Activated T-helper 2 cell treated with anti-CD3 and anti-CD28 coated beads, Interferon-gamma antibody, Interleukin-2, Interleukin-4, amounts not matched to agents 10 μg/mL and 5 μg/mL and 100 μg/mL, durations not matched to agents 14 hours and 24 hours and 36 hours (primary cell): ENCODE measurements at places on chromosomes 1 and 21. TPM values are rescaled to one million over a fixed set of nuclear protein-coding genes. Genes with fewer than 3 reads are reported as not detected.

The PYHIN1 gene
- total RNA-seq: 7.4 and 10.0 TPM in 2 replicates

The IL19 gene
- total RNA-seq: not detected in 2 replicates

The KLHDC7A gene
- not detected in 2 replicates for total RNA-seq

The TEKT2 gene
- total RNA-seq: 0.18 and 0.21 TPM in 2 replicates

The CRABP2 gene
- total RNA-seq: 1.0 and 1.1 TPM in 2 replicates

The OVAAL gene
- not detected in 2 replicates for total RNA-seq

The MOV10 gene
- total RNA-seq: 64.5 and 68.1 TPM in 2 replicates

The PFKL gene
- total RNA-seq: 156 and 158 TPM in 2 replicates

The PLPP3 gene
- not detected in 2 replicates for total RNA-seq

GRCh38 chr1:221035662-221036153 is 156.5 kb downstream of the HLX start:
- DNase-seq: no peak

DNA sequence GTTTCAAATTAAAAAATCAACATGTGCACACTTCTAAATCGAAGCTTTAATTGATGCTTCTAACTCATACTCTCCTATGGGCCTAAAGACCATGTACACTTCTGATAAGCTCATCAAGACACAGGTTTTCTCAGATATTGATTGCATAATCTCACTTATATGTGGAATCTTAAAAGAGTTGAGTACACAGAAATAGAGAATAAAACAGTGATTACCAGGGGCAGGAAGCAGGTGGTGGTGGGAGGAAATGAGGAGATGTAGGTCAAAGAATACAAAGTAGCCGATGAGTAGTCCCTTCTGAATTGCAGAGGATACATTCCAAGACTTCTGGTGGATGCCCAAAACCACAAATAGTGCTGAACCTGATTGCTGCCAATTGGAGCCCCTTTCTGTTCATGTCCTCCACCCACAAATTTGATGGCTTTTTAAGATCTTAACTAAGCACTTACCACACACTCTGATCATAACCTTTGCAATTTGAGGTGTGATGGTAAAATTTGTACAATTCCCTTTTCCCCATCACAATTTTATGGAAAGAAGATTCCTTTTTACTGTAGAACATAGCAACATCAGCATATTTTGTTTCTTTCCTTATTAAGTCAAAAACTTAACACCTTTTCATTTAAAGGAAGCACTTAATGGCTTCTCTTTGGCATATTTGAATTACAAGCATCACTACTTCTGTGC is 3.3 kb upstream of the CD1B start:
- DNase-seq: no peak

- DNase-seq: no peak
These were observed 20.6 kb downstream of the CD101 start for GRCh38 chr1:117022114-117022513.

- DNase-seq: no peak
These were observed 15.3 kb upstream of the KCTD3 start for GRCh38 chr1:215551806-215552205.

GRCh38 chr1:92759361-92759760 is 25.5 kb downstream of the EVI5 start:
- no peak for DNase-seq

DNA sequence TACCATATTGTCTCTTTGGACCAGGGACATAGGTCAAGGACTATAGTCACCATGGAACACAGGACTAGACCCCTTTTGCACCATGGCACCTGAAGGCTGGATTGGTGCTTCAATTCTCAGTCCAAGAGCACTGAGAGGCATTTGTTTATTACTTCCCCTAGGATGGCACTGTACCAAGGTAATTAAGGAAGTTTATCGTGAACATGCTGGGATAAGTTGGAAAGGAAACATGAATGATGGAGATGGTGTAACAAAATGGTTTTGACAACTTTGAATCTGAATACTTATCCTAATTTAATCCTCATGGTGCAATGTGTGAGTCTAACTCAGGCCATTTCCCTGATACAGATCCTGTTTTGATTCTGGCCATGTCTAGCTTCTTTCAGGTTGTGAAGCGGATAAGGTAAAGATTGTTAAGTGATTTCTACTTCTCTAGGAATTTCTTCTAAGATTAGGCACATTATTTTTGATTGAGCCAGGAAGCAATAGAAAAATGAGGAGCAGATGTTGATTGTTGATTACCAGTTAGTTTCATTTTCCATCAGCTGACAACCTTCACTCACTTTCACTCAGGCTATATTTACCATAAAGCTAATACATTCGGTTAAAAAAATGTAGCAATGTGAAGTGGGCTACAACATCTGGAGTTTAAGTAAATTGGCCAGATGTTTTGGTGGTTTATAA is 37.3 kb upstream of the SIPA1L2 start:
- DNase-seq: no peak

- no peak for DNase-seq
These were observed 125.0 kb upstream of the IVNS1ABP start for GRCh38 chr1:185442050-185442449.

- DNase-seq: no peak
These were observed 8.8 kb upstream of the CAMK2N1 start for GRCh38 chr1:20494609-20495311.

DNA sequence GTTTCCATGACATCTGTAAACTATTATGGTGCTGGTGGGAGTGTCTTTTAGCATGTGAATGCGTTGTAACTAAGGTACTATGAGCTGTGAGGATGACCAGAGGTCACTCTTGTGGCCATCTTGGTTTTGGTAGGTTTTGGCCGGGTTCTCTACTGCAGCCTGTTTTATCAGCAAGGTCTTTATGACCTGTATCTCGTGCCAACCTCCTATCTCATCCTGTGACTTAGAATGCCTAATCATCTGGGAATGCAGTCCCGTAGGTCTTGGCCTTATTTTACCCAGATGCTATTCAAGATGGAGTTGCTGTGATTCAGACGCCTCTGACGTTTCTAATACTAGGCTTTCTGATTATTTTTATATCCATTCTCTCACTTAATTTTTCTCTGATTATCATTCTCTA is 9.4 kb downstream of the NCAM2 start:
- no peak for DNase-seq

GRCh38 chr1:174068000-174068399 is 45.8 kb upstream of the RC3H1 start:
- no peak for DNase-seq

DNA sequence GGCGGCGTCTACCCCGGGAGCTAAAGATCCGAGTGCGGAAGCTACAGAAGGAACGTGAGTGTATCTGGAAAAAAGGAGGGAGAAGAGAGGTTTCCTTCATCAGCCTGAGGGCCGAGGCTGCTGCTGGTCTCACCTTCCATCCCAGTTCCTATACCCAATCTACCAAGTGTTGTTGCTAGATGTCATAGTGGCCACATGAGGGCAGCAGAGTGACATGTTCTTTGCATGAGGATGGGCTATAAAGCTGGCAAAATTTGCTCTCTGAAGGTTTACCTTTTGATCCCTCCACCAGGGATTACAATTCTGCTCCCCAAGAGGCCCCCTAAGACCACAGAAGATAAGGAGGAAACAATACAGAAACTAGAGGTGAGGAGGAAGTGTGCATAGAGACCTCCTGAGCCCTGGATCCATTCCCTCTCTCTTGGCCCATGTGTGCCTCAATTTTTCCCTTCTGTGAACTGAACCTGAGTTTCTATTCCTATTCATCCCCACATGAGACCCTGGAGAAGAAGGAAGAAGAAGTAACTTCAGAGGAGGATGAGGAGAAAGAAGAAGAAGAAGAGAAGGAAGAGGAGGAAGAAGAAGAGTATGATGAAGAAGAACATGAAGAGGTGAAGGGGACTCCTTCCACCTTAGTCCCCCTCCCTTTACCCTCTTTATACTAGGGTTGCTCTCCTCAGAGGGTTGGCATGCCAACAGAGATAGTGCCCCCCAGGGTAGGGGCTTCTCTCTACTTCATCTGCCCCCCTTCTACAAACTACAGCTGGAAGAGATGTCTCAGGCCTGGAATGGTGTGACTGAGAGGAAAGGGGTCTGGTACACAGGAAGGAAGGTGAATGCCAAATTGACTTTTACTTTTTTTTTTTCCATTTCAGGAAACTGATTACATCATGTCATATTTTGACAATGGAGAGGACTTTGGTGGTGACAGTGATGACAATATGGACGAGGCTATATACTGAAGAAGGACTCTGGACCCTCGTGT is 13.3 kb downstream of the POLR3GL start:
- DNase-seq: peak; percentile 60

GRCh38 chr21:17119466-17120297 is 393.2 kb upstream of the CXADR start:
- no peak for DNase-seq

GRCh38 chr1:83883979-83884378 is 115.0 kb downstream of the TTLL7 start:
- DNase-seq: no peak

GRCh38 chr1:208027861-208028260 is 116.9 kb upstream of the CD34 start:
- DNase-seq: no peak

DNA sequence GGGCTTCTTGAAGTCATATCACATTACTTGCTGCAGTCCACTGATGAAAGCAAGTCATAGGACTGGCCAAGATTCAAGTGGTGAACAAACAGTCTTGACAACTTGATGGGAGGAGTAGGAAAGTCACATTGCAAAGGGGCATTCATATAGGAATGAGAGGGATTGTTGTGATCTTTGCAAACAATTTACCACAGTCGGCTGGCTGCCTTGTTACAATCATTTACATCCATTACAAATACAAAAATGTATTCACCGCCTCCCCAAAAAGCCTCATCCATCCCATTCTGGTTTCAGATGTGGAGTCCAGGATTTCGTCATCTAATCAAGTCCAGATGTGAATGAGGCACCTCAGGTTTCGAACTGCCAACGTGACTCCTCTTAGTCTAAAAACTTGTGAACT is 26.8 kb downstream of the GORAB start:
- no peak for DNase-seq

DNA sequence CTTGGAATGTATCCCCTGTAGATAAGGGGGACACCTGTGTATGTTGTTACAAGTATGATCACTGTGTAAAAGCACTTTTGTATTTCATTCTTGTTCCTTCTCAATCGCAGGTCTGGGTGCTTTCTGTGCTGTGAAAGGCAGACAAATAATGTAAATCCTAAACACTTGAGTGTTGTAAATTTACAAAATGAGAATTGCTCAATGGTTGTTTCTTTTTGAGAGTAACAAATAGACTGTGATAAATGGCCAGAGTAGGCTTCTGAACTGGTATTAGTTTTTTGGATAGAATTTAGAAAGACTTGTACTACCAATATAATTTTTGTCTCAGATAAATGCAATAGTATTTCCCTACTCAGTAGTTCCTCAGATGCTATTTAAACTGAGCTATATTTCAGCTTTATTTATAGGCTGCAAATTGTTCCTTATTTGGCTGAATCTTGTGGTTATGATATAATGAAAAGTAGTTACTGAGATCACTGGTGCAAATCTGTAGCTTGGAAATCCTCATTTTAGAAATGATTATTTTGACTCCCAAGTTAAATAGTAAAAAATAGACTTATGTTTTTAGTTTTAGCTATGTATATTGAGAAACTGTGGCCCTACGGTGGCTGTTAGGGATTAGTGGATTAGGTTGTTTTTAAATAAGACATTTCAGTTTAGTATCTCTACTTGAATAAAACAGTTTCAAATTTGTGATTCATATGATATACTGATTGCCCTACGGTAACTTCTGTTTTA is 9.2 kb downstream of the BACH1 start:
- no peak for DNase-seq

- DNase-seq: no peak
These were observed 1.6 kb downstream of the ZNF648 start for GRCh38 chr1:182059936-182060335.

DNA sequence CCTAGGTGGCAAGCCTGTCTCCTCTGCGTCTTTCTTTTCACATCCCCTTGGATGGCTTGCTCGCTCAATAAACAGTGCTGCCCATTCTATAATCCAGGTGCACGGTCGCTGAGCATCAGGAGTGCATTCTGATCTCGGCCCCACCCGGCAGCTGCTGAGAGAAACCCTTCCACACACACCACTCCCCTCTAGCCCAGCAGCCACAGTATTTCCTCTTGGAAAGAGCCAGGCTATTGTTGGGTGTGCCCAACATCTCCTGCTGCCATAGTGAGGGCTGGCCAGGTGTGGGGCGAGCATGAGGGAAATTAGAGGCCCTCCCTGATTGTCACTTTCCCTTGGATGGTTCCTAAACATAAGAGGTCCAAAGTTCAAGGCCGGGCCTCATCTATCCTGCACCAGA is 24.7 kb downstream of the GPA33 start:
- no peak for DNase-seq

- no peak for DNase-seq
These were observed 16.0 kb downstream of the MEF2D start for GRCh38 chr1:156484480-156485058.

GRCh38 chr1:246608616-246609376 is 42.5 kb downstream of the CNST start:
- no peak for DNase-seq

DNA sequence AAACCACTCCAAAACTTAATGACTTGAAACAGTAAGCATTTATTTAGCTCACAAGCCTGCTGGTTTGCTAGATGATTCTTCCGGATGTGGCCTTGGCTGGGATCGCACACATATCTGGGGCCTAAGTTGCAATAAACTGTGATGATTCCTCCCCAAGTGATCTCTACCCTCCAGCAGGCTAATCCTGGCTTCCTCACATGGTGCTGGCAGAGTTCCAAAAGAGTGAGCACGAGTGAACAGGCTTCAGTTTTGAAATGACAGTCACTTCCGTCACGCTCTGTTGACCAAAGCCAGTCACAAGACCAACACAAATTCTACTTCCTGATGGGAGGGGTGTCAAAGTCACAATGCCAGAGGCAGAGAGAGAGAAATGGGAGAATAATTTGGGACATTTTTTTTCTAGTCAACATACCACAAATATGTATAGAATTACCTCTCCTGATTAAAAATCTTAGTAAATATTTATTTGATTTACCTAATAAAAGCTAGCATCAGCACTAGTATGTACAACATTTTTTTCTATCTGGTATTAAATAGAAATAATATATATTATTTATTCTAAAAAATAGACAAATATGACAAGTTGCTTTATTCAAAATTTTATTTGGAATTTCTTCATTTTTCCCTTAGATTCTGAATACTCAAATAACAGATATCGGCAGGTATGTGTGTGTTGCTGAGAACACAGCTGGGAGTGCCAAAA is 292.7 kb downstream of the TPR start:
- no peak for DNase-seq

GRCh38 chr21:41957991-41958766 is 4.4 kb upstream of the C2CD2 start:
- no peak for DNase-seq
